ENCODE measurements at places on chromosomes 6 and 20.
A peak's percentile ranks its signal among the peaks of the same experiment; 100 is the strongest.

DNA sequence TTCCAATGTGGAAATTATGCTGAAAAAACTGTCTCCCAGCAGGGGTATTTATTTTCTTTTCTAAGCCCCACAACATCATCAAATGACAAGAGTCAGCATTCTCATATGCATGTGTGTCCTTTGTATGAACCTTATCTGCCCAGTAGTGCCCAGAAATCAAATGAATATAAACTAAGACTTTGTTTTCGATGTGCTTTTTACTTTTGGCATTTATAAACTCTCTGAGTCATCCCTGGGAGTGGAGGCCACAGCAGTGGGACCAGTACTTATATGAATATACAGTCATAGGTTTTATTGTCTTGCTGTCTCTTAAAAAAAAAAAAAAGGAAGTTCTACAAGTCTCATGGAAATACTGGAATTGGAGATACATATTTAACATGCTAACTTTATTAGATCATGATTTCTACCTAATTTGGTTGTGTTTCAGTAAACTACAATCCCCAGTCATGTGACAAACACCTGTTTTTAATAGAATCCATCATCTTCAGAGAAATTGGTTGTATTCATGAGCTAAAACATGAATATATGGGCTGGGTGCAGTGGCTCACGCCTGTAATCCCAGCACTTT is 99.2 kb upstream of the TMEM181 start:
- DNase-seq = no peak

DNA sequence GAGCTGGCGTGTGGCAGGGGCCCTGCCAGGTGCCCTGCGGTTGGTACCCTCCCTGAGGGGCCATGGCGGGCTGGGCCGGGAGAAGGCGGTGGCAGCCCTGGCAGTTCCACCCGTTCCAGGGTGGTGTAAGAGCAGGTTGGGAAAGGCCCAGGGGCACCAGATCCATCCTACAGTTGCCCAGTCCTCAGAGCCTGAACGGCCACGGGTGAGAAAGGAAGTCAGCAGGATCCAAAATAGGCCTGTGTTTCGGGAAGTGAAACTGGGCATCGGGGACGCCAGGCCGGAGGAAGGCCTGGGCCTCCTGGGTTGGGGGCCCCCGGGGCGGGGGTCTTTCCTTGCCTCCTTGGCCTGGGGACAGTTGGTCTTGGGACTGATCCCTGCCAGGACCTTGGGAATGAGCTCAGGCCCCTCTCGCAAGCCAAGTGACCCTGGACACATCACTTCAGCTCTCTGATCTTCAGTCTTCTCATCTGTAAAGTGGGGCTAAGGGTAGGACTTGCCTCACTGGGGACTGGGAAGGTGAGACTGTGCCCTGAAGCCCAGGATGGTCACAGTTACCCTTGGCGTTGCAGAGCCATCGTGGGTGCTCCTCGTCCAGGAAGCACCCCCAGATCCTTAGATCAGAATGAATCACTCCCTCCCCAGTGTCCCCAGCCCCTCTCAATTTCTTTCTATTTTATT is 18.1 kb upstream of the NOL4L start:
- DNase-seq = no peak

- peak; percentile 17 for DNase-seq
Measured at GRCh38 chr6:146315381-146316174, 228.1 kb upstream of the RAB32 start.

- DNase-seq = no peak
Measured at GRCh38 chr20:61596687-61597330, 344.7 kb downstream of the CDH4 start.

GRCh38 chr6:112049026-112049799 is 4.7 kb upstream of the CCN6 start:
- no peak for DNase-seq

GRCh38 chr20:50815162-50815989 is 20.5 kb downstream of the BCAS4 start:
- DNase-seq = no peak

DNA sequence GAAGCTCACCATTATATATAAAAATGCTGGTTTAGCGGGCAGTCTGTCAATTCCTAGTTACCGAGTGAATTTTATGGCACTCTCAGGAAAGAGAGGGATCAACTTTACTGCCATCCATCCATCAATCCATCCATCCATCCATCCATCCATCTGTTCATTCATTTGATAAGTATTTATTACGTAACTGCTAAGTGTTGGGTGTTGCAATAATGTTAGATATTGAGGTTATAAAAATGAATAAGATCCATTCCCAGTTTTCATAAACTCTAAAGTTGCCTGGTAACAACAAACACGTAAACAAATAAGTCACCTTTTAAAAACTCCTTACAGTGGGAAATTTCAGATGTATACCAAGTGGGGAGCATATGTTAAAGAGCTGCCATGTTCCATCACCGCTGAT is 36.8 kb downstream of the SASH1 start:
- no peak for DNase-seq

DNA sequence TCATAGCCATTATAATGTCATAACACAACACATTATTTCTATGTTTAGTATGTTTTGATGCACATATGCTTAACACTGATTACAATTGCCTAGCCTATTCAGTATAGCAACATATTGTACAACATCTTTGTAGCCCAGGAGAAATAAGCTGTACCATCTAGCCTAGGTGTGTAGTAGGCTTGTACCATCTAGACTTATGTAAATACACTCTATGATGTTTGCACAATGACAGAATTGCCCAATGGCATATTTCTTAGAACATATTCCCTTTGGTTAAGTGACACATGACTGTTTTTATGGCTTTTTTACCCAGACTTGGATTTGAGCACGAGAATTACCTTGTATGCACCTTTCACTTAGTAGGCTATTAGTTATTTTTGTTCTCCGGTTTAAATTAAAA is 64.5 kb upstream of the HIVEP1 start:
- DNase-seq = no peak

GRCh38 chr6:5351552-5352210 is 90.4 kb downstream of the FARS2 start:
- DNase-seq = no peak

DNA sequence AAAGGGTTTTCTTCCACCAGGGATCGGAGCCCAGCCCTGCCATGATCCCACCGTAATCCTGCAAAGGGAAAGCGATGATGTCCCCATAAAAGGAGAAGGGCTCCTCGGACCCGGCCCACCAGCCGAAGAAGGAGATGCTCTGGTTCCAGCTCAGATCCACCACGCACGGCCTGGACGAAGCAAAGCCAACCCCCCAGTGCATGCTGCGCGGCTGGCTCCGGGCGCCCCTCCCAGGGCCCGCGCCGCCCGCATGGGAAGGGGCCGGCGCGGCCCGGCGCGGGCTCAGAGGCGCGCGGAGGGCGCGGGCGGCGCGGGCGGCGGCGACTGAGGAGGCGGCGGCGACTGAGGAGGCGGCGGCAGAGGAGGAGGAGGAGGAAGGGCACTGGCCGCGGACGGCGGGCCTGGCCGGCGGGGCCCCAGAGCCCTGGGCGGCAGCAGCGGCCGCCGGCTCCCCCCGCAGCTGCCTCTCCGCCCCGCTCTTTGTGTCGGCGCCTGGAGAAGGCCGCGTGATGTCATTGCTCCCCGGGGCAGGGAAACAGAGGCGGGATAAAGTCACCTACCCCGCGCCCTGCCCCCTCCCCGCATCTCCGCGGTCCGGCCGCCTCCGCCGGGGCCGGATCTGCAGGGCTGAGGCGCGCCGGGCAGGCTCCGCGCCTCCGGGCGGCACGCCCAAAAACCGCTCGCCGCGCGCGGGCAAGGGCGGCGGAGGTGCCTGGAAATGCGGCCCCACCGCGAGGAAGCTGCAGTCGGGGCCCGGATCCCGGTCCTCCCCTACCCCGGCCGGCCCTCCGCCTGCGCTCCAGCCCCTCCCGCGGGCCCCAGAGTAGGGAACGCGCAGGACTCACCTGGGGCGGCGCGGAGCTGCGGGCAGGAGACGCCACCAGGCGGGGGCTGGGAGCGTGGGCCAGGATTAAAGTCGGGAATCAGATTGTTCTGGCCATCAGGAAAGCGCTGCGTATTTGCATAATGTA is at the start of gene FAXC:
Gene FAXC (minus strand): TSS at position 504 of the 971 bp plus-strand sequence. CDS start 302 bp downstream, at position 202.
- DNase-seq = no peak

GRCh38 chr6:21898107-21898796 is 304.7 kb downstream of the SOX4 start:
- no peak for DNase-seq

DNA sequence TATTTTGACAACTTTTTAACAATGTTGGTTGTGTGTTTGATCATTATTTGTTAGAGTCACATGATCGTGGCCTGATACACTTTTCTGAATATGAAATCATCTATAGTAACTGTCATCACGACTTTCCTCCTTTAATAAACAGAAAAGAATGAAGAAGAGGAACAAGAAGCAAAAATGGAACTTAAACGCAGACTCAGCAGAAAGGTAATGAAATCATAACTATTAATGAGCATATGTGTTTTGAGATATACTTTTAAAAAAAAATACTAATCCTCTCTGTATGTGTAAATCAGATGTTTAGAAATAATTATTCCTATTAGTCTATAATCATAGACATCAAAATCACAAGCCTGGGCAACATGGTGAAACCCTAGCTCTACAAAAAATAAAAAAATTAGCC is 60.1 kb upstream of the LTV1 start:
- no peak for DNase-seq

DNA sequence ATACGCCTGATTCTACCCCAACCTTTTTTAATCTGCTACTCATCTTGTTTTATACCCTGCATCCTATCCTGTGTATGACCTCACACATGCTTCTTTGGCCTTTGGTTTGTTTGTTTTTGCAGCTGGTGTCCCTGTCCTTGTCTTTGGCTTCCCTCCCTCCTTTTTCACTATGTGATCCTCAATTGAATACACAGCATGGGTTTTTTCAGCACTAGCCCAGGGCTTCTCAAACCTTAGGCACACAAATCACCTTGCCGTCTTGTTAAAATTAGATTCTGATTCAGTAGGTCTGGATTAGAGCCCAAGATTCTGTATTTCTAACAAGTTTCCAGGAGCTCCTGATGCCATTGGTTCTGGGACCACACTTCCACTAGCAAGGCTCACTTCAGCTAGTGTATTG is 321.5 kb upstream of the MAN1A1 start:
- DNase-seq = no peak

DNA sequence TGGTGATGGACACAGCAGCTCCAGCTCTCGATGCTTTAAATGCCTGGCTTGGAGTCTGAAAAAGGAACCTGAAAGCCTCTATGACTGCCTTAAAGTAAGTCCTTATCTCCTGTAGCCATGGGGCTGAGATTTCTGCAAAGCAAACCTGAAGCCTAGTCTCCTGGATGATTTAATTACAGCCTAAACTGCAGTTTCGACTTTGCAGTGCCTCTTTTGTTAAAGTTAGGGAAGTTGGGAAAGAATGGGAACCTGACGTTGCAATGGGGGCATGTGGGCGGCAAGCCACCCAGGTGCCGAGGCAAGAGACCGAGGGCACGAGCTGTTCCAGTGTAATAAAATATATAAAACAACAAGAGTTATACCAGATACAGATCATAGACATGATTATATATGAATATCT is 11.7 kb upstream of the TCFL5 start:
- no peak for DNase-seq

GRCh38 chr6:28632326-28632851 is 106.7 kb downstream of the GPX5 start:
- DNase-seq = no peak

All from cerebellar nuclear complex (tissue), 1 donor.